ENCODE measurements at places on chromosomes 6 and 20. TPM values are rescaled to one million over a fixed set of nuclear protein-coding genes. Genes with fewer than 3 reads are reported as not detected.

The GTSF1L gene
- not detected for total RNA-seq

The C6orf118 gene
- not detected for total RNA-seq

The TRIM40 gene
- 0.18 TPM for total RNA-seq

The NMBR gene
- total RNA-seq: not detected

The SPO11 gene
- total RNA-seq: not detected

The RNF39 gene
- not detected for total RNA-seq

The RIMS1 gene
- not detected for total RNA-seq

The DLL1 gene
- 5.1 TPM for total RNA-seq

DNA sequence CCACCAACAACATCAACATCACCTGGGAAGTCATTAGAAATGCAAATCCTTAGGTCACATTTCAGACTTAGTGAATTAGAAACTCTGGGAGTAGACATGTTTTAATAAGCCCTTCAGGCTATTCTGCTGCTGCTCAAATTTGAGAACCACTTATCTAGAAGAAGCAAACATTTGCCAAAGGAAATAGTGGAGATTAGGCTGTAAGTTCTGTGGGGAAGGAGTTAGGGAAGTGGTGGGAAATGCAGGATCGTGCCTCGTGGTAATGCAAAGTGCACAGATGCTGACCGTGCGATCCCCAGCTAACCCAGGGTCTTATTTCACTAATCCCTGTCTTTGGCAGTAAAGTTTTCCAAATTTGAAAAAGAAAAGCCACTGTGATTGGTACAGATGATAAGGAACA, 328.5 kb downstream of the EPM2A start:
- DNase-seq: no peak
- no peaks in the 10 kb centered on the region for H3K36me3 ChIP-seq
- no peak overlapping the region for H3K27ac ChIP-seq
- no peaks in the 10 kb centered on the region for H3K27me3 ChIP-seq

GRCh38 chr6:148943451-148943850, 196.6 kb downstream of the UST start:
- H3K36me3 ChIP-seq: no peaks in the 10 kb centered on the region
- no peak overlapping the region for H3K27ac ChIP-seq
- DNase-seq: no peak
- no peak overlapping the region for H3K4me3 ChIP-seq

- no peak overlapping the region for H3K27ac ChIP-seq
- H3K4me3 ChIP-seq: no peak overlapping the region
- H3K36me3 ChIP-seq: no peaks in the 10 kb centered on the region
- DNase-seq: no peak
- H3K27me3 ChIP-seq: no peaks in the 10 kb centered on the region
- no peaks in the 10 kb centered on the region for H3K4me1 ChIP-seq
Measured at GRCh38 chr6:25297823-25298522, 18.8 kb downstream of the CARMIL1 start.

GRCh38 chr6:19368511-19368910, 468.7 kb upstream of the ID4 start:
- no peaks in the 10 kb centered on the region for H3K36me3 ChIP-seq
- H3K4me3 ChIP-seq: no peak overlapping the region
- no peaks in the 10 kb centered on the region for H3K27me3 ChIP-seq
- no peak for DNase-seq
- no peaks in the 10 kb centered on the region for H3K4me1 ChIP-seq
- no peak overlapping the region for H3K27ac ChIP-seq

DNA sequence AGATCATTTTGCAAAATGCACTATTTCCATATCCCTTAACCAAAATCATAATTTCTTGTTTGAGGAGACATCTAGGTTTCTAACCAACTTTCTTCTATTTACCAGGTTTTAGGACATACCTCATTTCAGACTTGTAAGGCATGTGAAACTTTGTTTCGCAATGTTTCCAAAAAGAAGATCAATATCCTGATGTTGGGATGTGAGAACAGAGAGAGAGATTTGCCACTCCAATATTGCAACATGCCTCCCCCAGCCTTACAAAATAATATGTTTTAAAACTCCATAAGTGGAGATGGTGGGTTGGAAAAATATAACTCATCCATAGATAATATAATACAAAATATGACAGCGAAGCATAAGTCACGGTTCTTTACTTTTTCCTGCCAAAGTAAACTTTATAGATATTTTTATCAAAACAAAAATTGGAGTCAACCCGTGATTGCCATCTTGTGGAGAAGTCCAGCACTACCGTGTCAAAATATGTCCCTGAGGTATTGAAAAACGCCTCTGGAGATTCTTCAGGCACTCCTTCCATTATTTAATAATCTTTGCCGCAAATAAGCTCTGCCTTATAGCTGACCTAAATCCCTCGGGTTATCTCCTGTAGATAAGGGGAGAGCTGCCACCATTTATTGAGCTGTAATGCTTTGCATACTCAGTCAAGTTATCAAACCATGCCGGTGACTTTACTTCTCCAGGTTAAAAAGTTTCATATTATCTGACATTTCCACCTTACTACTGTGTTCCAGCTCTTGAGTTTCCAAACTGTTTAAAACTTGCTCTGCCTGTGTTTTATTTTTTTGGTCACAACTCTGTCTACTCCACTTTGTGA, 534.2 kb downstream of the HACE1 start:
- DNase-seq: no peak
- no peaks in the 10 kb centered on the region for H3K27me3 ChIP-seq
- no peak overlapping the region for H3K27ac ChIP-seq
- H3K4me1 ChIP-seq: no peaks in the 10 kb centered on the region
- H3K36me3 ChIP-seq: no peaks in the 10 kb centered on the region

GRCh38 chr6:44704240-44705150, 317.0 kb downstream of the CDC5L start:
- H3K4me1 ChIP-seq: no peaks in the 10 kb centered on the region
- H3K27ac ChIP-seq: no peak overlapping the region
- H3K4me3 ChIP-seq: no peak overlapping the region
- DNase-seq: no peak

DNA sequence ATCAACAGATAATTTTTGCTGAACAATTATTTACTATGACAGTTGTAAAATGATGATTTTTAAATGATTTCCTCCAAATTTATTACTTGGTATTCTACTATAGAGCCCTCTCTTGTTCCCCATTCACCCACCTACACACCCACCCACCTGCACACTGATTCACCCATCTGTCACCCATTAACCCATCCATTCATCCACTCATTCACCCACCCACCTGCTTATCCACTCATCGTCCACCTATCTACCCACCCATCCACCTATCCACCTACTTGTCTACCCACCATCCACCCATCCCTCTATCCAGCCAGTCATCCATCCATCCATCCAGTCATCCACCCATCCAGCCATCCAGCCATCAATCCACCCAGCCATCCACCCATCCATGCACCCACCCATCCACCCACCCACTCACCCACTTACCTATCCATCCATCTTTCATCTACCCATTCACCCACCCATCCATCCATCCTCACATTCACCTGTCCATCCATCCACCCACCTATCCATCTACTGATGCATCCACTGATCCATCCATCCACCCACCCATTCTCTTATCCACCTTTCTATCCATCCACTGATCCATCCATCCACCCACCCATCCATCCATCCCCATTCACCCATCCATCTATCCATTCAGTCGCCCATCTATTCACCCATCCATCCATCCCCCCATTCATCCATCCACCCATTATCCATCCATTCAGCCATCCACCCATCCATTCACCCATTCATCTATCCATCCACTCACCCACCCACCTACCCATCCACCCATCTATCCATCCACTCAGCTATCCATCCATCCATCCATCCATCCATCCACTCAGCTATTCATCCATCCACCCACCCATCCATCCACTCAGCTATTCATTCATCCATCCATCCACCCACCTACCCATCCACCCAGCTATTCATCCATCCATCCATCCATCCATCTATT, 72.0 kb downstream of the SYNJ2 start:
- H3K27me3 ChIP-seq: no peaks in the 10 kb centered on the region
- no peak for DNase-seq
- no peak overlapping the region for H3K4me3 ChIP-seq
- H3K27ac ChIP-seq: no peak overlapping the region

DNA sequence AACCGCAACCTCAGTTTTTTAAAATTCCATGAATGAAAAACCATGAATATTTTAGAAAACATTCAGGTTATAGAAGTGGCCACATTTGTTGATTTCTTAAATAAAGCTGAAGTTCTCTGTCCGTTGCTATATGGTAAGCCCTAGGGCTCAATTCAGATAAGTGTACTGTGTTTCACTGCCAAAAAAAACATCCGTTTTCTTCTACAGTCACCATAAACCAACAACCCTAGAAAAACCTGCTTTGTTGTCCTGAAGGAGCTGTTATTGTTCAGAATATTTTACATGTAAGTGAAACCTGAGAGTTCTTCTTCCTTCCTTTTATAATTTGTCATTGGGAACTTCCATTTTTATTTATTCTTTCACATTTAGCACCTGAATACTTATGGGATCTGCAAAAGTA, 274.1 kb downstream of the TFAP2A start:
- H3K36me3 ChIP-seq: no peaks in the 10 kb centered on the region
- no peaks in the 10 kb centered on the region for H3K4me1 ChIP-seq
- DNase-seq: no peak

GRCh38 chr20:31565699-31566318, 39.3 kb upstream of the ID1 start:
- no peak for DNase-seq
- H3K36me3 ChIP-seq: no peaks in the 10 kb centered on the region

DNA sequence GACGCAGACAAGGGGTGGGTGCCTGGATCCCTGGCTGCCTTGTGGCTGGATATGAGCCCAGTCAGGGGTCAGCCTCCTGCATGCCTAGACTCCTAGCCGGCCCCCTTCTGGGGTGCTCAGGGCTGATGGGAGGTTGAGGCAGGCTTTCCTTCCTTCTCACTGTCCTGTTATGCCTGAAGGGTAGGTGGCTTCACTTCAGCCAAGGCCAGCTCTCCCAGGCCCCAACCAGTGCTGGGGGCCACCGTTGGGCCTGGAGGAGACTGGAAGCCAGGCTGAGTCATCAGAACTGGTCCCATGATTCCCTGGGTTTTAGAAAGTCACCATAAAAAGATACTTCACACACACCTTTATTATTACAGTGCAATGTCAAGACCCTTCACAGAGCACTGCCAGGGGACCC, 2.9 kb upstream of the POU5F1 start:
- no peaks in the 10 kb centered on the region for H3K27me3 ChIP-seq
- no peaks in the 10 kb centered on the region for H3K4me1 ChIP-seq
- DNase-seq: no peak
- H3K36me3 ChIP-seq: no peaks in the 10 kb centered on the region
- H3K4me3 ChIP-seq: no peak overlapping the region

DNA sequence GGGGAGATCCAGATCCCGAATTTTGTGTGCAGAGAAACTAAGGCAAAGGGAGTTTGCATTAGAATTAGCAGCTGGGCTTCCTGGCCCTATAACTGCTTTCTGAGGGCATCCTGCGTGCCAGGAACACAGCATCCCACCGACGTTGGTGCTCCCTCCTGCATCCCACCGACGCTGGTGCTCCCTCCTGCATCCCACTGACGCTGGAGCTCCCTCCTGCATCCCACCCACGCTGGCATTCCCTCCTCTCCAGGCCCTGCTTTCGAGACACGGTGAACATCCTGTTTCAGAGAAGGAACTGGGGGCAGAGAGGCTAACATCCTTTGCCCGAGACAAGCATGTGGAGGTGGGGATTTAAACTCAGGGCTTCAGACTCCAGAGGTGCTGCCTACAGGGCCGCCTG, 44.4 kb downstream of the DACT2 start:
- DNase-seq: no peak
- H3K4me1 ChIP-seq: no peaks in the 10 kb centered on the region
- H3K36me3 ChIP-seq: no peaks in the 10 kb centered on the region
- H3K4me3 ChIP-seq: no peak overlapping the region
- H3K27ac ChIP-seq: peak overlapping the region; percentile 68
- H3K27me3 ChIP-seq: no peaks in the 10 kb centered on the region

Measured in right lobe of liver (tissue), 6 donors.